ENCODE measurements at places on chromosomes 5 and 9. TPM values are rescaled to one million over a fixed set of nuclear protein-coding genes. Genes with fewer than 3 reads are reported as not detected.

DNA sequence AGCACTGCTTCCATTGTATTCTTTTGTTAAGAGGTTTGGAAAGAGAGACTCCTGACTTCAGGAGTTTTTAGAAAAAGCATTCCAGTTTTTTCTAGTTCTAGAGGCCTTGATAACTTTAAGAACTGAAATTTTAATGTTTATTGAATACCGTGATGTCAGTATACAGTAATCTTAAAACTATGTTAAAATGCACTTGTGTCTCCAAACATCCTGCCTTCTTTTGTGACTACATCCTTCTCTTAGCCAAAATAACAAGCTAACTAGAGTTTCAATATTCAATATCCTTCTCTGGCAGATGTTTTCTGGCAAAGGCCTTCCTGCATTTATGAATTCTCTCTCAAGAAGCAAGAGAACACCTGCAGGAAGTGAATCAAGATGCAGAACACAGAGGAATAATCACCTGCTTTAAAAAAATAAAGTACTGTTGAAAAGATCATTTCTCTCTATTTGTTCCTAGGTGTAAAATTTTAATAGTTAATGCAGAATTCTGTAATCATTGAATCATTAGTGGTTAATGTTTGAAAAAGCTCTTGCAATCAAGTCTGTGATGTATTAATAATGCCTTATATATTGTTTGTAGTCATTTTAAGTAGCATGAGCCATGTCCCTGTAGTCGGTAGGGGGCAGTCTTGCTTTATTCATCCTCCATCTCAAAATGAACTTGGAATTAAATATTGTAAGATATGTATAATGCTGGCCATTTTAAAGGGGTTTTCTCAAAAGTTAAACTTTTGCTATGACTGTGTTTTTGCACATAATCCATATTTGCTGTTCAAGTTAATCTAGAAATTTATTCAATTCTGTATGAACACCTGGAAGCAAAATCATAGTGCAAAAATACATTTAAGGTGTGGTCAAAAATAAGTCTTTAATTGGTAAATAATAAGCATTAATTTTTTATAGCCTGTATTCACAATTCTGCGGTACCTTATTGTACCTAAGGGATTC lies 43.1 kb downstream of the NDFIP1 start:
- peaks cover 27% of the 10 kb centered on the region for H3K36me3 ChIP-seq

DNA sequence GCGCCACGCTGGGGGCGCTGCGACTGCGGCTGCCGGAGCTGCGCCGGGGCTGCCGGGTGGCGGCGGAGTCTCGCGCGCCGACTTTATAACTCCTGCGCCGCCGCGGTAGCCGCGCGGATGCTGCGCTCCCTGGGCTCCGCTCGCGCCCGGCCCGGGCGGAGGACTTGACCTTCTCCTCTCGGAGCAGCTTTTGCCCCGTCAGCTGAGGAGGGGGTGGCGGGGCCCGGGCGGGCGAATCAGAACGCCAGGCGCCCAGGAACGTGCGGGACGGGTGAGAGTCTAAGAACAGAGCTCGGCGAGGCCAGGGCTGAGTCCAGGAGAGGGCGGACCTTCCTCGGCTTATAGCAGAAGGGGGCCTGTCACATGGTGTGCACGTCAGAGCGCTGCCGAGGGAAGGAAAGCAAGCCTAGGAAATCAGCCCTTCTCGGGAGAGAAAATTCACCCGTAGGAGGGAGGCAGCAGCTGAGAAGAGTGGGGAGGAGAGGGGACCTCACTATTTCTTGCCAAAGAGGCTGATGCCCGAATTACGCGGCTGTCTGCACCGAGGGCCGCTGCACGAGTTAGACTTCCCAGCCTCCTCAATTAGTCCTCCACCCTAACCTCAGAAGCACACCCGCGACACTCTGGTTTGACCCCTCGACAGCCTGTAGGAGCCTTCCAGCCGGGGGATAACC lies at the start of gene FOXD1:
TSS of gene FOXD1 (minus strand) at position 315 of the 674 bp plus-strand sequence. CDS start 415 bp downstream, outside the sequence.
- peaks cover 89% of the 10 kb centered on the region for H3K27me3 ChIP-seq
- peak within 1 kb of the TSS; percentile 77 for H3K4me3 ChIP-seq
- peaks cover 17% of the 10 kb centered on the region for H3K4me1 ChIP-seq
- peak; percentile 50 for DNase-seq
- H3K27ac ChIP-seq, result peak within 1 kb of the TSS; percentile 8
- peaks cover 2% of the 10 kb centered on the region for H3K36me3 ChIP-seq

- H3K4me1 ChIP-seq, result peaks cover 6% of the 10 kb centered on the region
- no peak overlapping the region for H3K27ac ChIP-seq
- peak; percentile 23 for DNase-seq
- H3K4me3 ChIP-seq, result peak overlapping the region; percentile 74
These were observed 1.2 kb downstream of the IER5L start for GRCh38 chr9:129176701-129177442.

The CDHR2 gene
- total RNA-seq, result 0.31 TPM

DNA sequence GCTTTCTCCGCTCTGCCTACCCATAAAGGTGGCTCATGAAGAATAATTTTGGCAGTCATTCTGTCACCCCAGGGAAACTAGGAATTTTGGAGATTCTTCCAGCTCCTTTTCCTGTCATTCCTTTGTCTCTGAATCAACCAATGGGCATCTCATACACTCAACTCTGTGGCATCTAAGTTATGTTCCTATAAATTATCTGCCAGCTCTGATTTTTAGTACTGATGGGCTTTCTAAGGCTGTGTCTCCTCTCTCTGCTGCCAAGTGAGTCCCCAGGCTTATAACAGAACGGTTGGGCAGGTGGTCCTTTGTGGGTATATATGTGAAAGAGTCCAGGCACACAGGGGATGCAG lies 226.8 kb downstream of the NMUR2 start:
- no peak overlapping the region for H3K27ac ChIP-seq
- no peaks in the 10 kb centered on the region for H3K36me3 ChIP-seq
- no peak overlapping the region for H3K4me3 ChIP-seq
- no peaks in the 10 kb centered on the region for H3K4me1 ChIP-seq

- DNase-seq, result no peak
- no peaks in the 10 kb centered on the region for H3K27me3 ChIP-seq
- no peak overlapping the region for H3K4me3 ChIP-seq
- H3K36me3 ChIP-seq, result peaks cover 33% of the 10 kb centered on the region
- peaks cover 75% of the 10 kb centered on the region for H3K4me1 ChIP-seq
These were observed 15.0 kb downstream of the TENT4A start for GRCh38 chr5:6728011-6728794.

The IL17B gene
- total RNA-seq, result not detected
